Stomach (tissue), 19 donors: ENCODE measurements at places on chromosomes 7 and 10. TPM values are rescaled to one million over a fixed set of nuclear protein-coding genes. Genes with fewer than 3 reads are reported as not detected.
A peak's percentile ranks its signal among the peaks of the same experiment; 100 is the strongest.

DNA sequence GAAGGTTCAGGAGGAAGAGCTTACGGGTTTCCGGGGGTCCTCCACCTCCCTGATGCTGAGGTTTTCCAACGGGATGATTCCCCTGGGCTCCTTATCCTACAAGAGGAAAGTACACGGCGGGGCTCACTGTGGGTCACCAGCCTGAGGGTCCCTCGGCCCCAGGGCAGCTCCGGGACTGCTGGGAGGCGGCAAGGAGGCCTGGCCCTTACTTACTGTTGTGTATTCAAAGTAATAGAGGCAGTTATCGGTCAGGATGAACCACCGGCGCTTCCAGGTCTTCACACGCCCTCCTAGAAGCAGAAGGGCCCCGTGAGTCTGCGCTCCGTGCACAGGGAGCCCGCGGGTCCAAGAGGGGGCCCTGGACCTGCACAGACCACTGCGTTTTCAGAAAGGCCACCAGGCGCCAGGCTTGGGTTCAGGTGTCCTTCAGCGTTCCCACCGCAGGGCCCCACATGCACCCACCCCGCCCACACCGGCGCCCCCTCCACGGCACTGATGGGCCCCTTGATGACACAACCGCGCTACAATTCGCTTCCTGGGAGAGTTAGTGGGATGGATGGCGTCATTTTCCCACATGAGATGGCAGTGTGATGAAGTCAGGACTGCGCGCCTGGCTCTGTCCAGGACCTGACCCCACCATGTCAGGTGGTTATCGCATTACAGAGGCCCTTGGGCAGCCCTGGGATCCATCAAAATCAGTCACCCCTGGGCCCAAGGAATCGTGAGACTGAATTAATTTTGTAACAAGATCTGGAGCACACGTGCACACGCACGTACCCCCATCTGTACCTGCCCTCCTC is 106.7 kb downstream of the CYTH3 start:
- no peak for DNase-seq

DNA sequence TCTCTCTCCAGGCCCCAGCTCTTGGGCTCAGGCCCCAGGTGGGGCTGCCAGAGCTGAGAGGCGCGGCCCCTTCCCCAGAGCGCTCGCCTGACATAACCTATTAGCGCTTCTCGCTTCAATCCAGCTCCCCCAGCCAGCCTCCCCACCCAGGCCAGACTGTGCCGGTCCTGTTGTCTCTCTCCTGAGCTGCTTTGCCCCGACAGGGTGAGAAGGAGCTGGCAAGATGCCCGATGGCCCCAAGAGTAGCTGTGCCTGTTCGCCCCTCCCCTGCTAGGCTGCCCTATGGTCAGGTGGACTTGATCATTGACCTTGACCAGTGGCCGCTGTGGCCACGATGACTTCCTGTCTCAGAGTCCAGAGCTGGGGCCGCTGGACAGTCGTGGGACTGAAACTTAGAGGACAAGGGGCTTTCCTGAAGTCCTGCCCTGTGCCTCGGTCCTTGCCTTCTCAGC is 9.1 kb downstream of the TMEM270 start:
- no peak for DNase-seq

DNA sequence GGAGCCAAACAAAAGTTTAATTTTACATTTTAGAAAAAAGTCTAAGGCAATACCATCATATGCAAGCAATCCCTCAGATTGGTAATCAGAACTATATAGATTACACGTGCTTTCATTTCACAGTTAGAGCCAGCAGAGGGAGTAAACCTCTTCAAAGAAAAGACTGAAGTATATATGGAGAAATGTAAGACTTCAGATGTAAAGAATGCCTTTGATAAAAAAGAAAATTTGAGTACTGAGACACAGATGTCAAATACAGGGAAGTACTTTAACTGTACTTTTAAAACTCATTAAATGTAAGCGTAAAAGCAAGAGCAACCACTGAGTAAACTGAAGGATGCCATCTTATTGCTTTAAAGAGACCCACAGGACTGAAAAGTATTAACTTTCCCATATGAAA is 101.4 kb upstream of the FAM133B start:
- no peak for DNase-seq

DNA sequence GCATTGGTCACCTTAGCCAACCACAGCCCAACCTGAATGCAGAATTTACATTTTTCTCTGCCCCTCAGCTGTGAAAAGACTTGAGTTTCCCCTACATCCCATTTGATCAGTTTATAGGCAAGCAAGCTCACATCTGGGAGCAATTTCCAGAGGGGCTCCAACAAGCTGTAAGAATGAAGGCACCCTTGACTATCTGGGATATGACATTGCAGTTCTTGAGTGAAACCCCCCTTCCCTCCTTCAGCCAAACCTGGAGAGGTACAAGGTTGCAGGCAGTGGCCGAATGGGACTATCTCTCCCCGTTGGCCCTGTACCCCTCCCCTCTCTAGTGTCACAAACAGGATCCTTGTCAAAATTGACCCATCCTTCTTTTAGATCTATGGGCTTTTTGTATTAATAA is 30.5 kb downstream of the POLL start:
- no peak for DNase-seq

DNA sequence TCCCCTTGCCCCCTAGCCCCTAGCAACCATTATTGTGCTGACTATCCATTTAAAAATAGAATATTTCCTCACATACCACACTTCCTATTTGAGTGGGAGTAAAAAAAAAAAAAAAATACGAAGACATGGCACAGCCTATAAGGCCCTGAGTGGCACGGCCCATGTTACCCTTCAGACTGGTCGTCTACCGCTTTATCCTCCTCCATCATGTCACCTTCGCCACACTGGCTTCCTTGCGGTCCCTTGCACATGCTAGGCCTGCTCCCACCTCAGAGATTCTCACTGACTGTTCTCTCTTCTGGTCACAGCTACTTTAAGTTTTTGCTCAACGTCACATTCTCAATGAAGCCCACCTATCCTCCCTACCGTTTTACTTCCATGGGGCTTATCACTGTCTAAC is 130.3 kb downstream of the ATE1 start:
- no peak for DNase-seq

GRCh38 chr7:85516675-85517074 is 329.8 kb upstream of the SEMA3D start:
- no peak for DNase-seq

GRCh38 chr10:5524641-5525560 is at the start of gene CALML3:
TSS of gene CALML3 (plus strand) at chr10:5524961. CDS start at chr10:5525086, 125 bp downstream.
- DNase-seq, result peak; percentile 20

GRCh38 chr7:47049234-47049774 is 532.6 kb downstream of the TNS3 start:
- no peak for DNase-seq

DNA sequence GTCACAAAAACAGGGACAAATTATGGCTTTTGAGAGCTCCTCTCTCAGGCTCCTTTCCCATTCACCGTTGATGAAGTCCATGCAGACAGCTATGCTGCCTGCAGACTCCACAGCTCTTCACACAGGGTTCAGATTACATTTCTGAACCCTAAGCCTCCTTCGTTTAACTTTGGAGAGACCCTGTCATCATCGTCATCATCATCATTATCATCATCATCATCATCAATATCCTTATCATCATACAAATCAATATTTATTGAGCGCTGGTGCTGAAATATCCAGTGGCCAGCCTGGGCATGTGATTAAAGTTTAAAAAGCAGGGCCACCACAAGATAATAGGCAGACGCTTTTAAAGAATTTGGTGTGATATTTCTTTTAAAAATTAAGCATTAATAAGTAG is 66.6 kb downstream of the FRMPD2 start:
- no peak for DNase-seq

GRCh38 chr10:119413093-119413453 is 129.4 kb downstream of the RGS10 start:
- no peak for DNase-seq

GRCh38 chr10:71752391-71753090 is 20.8 kb downstream of the VSIR start:
- DNase-seq, result no peak

The SLC26A3 gene
- total RNA-seq, result not detected

DNA sequence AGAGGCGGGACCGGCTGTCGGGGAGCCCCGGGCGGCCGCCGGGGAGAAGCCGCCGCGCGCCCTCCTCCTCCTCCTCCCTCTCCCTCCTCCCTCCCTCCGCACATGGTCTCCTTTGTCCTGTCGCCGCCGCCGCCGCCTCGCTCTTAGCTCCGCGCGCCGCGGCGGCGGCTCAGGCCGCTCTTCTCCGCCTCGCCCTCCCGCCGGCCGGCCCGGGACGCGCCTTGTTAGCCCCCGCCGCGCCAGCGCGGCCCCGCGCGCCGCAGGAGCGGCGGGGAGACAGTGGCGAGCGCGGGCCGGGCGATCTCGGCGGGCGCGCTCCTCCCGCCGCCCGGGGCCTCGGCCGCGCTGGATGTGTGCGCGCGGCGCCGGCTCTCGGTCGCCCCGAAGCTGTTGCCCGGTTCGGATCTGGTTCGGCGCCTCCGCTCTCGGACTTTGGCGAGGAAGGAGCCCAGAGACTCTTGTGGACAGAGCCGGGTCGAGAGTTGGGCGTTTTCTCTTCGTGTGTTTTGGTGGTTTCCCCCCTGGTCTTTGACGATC is 437.4 kb upstream of the GALNT17 start:
- DNase-seq, result peak; percentile 82

The GNAI1 gene
- total RNA-seq, result 2.6 TPM

The CLDN15 gene
- total RNA-seq, result 131 TPM

GRCh38 chr10:10870523-10871241 is 147.0 kb upstream of the CELF2 start:
- no peak for DNase-seq

DNA sequence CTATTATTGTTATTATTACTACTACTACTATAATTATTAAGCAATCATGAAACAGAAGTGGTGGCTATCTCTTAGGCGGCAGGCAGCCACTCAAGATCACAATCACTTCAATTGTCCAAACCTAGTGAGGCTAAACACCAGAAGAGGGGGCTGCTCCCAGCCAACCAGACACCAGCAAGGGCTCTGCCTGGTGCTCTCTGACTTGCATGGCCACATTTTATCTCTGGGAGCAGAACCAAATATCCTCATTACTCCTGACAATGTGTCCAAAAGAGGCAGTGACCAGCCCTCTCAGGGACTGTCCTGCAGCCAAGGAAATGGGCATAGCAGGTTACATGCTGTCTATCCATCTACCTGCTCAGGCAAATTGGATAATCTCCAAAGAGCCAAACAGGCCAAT is 187.4 kb upstream of the PDE1C start:
- DNase-seq, result no peak

GRCh38 chr7:16070806-16071205 is 350.5 kb downstream of the CRPPA start:
- DNase-seq, result no peak

- no peak for DNase-seq
Measured at GRCh38 chr10:7511612-7512011, 100.8 kb upstream of the SFMBT2 start.

The C10orf53 gene
- not detected for total RNA-seq

DNA sequence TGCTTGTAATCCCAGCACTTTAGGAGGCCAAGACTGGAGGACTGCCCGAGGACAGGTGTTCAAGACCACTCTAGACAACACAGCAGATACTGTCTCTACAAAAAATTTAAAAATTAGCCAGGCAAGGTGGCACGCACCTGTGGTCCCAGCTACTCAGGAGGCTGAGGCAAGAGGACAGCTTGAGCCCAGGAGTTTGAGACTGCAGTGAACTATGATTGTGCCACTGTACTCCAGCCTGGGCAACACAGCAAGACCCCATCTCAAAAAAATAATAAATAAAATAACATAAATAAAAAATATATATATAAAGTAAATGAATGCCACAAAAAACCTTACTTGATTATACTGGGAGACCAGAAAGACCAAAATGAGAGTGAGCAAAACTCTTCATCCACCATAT is 20.8 kb upstream of the PBLD start:
- DNase-seq, result no peak

DNA sequence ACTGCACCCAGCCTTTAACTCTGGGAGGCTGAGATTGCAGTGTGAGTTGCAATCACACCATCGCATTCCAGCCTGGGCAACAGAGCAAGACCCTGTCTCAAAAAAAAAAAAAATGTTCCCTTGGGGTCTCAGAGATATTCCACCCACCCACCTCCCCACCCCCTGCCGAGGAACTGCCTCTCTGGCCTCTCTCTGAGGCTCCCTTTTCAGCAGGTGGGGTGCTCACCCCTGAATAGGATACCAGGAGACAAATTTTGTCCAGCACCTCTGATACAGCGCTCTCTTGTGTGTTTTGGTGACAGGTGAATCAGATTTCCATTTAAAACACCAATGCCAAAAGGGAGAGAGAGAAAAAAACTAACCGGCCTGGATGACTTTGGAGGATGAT is 92.6 kb upstream of the KIF5B start:
- DNase-seq, result no peak

The HOXA7 gene
- 1.1 TPM for total RNA-seq

DNA sequence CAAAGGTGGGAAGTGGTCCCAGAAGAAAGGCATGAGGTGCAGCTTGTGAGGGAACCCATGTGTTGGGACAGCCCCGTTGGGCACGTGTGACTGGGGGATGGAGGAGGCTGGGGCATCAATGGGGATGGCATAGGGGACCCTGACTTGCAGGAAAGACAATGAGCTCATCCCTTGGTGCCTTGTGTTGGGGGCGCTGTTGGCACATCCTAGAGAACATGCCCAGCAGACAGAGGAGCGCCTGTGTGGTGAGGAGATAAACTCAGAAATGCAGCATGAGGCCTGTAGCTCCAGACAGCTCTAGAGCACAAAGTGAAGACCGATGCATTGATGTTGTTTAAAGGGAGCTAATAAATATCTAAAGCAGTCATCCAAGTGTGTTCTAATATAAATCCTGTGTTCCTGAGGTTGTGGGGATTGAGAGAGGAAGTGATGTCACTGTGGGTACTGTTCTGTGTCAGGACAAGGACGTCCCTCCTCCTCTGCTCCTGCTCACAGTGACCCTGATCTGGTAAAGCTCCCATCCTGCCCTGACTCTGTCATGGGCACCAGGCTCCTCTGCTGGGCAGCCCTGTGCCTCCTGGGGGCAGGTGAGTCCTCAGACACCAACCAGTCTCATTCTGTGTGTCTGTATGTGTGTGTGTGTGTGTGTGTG is 126.1 kb upstream of the PRSS58 start:
- DNase-seq, result no peak

DNA sequence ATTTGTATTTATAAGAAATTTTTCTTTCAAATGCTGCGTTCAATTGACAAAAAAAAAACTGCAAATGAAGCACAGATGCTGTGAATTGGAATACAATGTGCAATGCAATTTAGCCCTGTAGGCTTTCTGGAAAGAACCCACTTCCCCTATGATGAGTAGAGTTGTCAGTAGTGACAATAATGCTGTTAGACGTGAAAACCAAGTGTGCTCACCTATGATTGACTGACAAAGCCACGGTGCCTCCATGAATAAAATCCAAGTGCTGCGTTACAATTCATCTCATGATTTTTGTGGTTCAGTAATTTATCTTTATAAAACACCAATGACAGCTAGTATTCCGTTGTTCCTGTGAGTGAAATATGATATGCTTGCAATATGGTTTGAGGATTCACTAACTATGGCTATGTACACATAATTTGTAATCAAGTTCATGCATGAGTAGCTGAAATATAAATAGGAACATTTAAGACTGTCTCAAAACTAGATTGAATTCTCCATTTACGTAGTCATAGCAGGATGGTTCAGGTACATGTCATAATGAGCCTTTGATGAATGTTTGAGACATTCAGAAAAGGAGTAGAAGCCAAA is 1160.3 kb downstream of the CNTNAP2 start:
- DNase-seq, result no peak
